ENCODE measurements at places on chromosomes 4 and X.
A peak's percentile ranks its signal among the peaks of the same experiment; 100 is the strongest.

GRCh38 chr4:185019456-185020292, 1.4 kb downstream of the HELT start:
- no peak for DNase-seq

DNA sequence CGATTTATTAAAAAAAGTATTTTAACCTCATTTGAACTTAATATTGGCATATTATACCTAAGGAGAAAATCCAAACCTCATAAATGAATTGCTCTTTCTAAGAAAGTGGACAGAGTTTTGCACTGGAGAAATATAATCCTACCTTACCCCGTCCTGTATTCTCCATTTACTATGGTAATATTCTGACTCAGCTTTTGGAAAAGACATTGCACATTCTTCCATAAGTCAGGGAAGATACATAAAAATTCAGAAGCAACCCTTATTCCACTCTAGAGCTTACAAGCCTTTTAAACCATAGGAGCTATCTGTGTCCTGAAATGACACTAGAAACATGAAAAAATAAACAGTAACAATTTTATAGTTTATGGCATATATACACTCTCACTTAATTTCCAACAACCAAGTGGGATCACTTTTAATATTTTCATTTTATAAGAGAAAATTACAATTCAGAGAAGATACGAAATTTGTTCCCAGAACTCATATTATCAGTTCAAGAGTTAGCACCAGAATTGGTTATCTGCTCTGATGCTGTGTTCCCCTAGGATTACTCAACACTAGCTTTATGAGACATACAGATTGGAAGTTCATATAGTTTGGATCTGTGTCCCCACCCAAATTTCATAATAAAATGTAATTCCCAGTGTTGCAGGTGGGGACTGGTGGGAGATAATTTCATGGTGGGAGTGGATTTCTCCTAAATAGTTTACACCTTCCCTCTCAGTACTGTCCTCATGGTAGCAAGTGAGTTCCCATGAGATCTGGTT, 359.4 kb downstream of the ARAP2 start:
- DNase-seq = no peak

DNA sequence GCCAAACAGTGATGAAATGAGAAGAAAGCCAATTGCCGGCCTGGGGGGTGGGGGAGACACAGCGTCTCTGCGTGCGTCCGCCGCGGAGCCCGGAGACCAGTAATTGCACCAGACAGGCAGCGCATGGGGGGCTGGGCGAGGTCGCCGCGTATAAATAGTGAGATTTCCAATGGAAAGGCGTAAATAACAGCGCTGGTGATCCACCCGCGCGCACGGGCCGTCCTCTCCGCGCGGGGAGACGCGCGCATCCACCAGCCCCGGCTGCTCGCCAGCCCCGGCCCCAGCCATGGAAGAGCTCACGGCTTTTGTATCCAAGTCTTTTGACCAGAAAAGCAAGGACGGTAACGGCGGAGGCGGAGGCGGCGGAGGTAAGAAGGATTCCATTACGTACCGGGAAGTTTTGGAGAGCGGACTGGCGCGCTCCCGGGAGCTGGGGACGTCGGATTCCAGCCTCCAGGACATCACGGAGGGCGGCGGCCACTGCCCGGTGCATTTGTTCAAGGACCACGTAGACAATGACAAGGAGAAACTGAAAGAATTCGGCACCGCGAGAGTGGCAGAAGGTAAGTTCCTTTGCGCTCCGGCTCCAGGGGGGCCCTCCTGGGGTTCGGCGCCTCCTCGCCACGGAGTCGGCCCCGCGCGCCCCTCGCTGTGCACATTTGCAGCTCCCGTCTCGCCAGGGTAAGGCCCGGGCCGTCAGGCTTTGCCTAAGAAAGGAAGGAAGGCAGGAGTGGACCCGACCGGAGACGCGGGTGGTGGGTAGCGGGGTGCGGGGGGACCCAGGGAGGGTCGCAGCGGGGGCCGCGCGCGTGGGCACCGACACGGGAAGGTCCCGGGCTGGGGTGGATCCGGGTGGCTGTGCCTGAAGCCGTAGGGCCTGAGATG, at the start of gene SHOX:
Gene SHOX, plus strand, starts transcription at position 180 of the 885 bp plus-strand sequence. Its CDS starts 107 bp downstream, at position 287.
- no peak for DNase-seq

DNA sequence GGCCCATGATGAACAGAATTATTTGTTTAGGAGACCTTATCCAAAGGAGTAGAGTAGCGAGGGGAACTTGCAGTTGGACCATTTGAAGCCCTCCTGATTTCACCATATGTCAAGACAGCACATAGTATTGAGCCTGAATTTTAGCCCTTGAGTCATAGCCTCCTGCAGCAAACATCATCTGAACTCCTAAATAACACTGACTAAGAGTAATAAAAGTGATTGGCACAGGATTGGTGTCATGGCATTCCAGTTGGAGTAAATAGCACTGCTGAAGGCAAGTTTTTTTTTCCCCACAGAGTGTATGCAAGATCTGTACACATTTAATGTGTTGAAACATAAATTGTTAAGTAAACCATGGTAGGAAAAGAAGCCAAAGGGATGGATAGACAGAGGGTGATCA, 89.0 kb downstream of the COMMD8 start:
- no peak for DNase-seq

DNA sequence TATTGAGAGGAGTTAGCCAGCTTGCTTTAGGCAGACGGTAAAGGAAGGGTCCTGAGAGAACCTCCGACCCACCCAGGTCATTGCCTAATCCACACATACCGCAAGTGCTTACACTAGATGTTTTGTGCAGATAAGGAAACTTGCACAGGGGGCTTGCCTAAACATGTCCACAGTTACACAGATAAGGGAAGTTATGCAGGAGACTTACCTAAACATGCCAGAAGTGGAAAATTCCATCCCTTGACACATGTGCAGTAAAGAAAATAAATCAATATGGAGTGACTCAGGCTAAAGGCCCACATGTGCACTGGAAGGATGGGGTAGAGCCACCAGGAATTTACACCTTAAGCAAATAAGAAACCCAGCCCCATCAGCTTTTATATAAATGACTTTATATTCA, 232.8 kb upstream of the HDX start:
- peak; percentile 68 for DNase-seq

DNA sequence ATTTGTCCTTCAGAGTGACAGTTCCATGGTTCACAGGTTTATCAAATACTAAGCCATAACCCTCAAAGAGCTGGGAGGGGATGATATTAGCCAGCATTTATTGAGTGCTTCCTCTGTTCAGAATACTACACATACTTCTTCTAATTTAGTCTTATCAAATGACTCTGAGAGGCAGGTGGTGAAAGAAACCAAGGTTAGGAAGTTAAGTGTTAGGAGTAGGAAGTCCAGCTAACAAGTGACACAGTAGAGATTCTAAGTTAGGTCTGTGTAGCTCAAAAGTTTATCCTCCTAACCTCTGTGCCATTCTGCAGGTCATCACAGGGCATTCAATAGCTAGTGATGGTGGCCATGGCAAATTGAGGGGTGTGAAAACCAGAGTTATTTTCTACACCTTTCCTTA, 198.3 kb upstream of the MID1 start:
- no peak for DNase-seq

DNA sequence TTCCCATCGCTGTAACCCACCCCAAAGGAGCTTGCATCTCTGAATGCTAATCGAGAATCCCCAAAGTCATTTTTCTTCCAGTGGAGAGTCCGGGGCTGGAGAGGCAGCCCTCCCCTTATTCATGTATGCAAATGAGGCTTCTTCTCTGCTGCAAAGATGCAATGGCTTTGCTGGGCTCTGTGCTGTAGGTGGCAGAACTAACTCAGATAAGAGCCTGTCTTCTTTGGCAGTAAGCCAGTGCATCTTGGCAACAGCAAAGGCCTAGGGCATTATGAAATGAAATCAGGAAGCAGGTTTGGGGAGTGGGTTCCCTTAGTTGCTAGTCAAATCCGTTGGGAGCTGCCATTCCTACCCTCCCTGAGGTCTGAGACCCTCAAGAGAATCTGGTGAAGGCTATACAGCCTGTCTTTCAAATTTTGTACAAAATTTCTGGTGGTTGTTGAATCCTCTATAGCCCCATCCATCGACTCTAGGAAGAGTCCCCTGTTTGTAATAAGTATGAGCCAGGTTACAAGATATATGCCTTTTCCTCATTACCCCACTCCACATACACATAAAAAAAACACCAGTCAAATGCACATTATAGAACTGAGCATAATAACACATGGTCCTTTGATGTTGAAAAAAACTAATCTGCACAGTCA, 290.6 kb upstream of the TAPT1 start:
- DNase-seq = peak; percentile 82

GRCh38 chr4:173748353-173748752, 218.3 kb upstream of the HAND2 start:
- no peak for DNase-seq

- peak; percentile 4 for DNase-seq
These were observed 1514.8 kb downstream of the RPA4 start for GRCh38 chrX:98398542-98398941.

- DNase-seq = peak; percentile 82
These were observed 28.1 kb upstream of the HPSE start for GRCh38 chr4:83362492-83363329.

GRCh38 chr4:26746802-26747213, 113.8 kb upstream of the STIM2 start:
- DNase-seq = peak; percentile 41

DNA sequence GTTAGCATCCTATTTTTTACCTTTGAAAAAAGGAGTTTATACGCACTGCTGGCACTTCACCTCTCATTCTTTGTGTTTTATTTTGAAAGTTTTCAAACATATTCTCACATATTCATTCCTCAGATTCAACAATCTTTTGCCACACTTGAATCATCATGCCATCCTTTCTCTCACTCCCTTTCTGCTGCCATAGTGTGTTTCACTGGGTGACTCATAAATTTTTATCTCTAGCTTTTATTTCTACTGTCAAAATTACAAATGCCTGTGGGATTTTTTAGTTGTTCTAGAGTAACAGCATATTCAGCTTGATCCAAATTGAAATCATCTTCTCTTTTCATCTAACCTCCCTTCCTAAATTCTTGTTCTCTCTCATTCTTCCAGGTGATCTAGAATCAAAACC, 28.0 kb downstream of the MFSD8 start:
- no peak for DNase-seq

- DNase-seq = peak; percentile 32
These were observed 32.6 kb downstream of the RELL1 start for GRCh38 chr4:37653601-37654000.

DNA sequence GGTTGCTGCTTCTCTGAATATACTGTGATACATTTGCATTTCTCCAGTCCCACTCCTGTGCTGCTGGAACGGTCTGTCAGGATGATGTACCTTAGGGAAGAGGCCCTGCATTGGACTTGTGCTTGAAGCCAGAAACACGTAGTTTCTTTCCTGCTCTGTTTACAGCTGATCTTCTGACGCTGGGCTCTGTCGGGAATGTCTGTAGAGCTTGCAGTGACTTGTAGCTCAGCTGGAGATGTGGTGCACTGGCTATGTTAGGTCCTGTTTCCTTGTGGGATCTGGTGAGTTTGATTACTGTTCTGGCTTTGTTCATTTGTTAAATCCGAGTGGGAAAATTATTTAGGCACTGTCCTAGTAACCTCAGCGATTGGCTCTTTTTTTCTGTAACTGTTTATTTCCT, 137.2 kb upstream of the WDR1 start:
- no peak for DNase-seq

DNA sequence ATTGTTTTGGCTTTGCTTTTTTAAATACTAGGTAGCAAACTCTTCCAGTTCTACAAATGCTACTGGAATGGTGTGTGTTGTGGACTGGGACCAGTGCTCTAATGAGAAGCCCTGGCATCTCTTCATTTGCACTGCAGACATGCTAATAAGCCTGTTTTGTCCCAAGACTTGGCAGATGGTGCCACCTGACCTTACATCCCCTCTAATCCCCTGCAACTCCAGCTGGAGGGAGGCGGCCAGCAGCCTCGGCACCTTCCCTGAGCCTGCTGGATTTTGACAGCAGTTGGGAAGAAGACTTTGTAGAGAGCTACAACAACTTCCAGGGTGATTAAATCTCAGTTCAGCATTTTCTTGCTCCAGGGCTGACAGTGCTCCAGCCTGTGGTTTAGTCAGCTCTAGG, 200.0 kb downstream of the DCLK2 start:
- DNase-seq = no peak

GRCh38 chr4:158825433-158826036, 56.7 kb downstream of the FNIP2 start:
- peak; percentile 36 for DNase-seq

DNA sequence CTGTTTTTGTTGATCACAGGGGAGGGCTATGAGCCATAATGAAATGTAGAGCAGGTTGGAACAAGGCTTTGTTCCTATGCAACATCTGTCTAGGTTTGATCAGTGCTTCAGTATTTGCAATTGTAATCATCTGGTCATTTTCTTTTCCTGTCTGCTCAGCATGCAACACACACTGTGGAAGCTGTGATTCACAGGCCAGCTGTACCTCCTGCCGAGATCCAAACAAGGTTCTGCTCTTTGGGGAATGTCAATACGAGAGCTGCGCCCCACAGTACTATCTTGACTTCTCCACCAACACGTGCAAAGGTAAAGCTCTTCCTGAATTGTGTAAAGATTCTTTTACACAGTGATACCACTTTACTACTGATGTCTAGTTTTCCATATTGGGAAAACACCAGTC, 181.9 kb upstream of the ANXA3 start:
- DNase-seq = no peak

- no peak for DNase-seq
These were observed 197.7 kb downstream of the CAMK2D start for GRCh38 chr4:113563691-113564378.

- DNase-seq = no peak
These were observed 45.0 kb downstream of the TMEM47 start for GRCh38 chrX:34612036-34612435.

DNA sequence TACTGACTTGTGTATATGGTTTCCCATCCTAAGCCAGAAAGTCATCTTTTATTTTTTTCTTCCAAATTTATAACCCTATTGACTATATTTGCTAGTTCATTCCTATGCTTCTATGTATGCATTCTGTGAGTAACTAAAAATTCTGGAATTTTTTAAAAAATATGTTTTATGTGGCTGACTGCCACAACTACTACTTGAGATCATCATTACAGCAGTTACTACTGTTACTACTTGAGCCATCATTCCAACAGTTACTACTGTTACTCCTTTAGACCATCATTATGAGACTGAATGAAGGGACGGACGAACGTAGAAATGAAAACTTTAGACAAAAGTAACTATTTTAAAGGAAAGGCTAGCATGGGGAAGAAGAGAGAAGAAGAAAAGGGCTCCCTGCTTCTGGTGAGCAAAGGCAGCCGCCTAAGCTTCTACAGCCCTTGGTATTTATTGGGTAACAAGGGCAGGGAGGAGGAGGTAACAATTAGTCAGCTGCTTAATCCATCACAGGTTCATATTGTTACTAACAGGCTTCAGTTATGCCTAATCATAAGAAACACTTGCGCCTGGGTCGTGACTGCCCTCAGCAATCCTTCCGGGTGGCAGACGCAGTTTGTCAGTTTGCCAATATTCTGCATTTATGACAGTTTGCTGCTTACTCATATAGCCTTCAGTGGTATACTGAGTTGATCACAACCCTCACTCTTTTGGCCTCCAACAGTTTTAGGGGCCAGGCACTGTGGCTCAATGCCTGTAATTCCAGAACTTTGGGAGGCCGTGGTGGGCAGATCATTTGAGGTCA, 80.4 kb downstream of the PDLIM5 start:
- peak; percentile 43 for DNase-seq

DNA sequence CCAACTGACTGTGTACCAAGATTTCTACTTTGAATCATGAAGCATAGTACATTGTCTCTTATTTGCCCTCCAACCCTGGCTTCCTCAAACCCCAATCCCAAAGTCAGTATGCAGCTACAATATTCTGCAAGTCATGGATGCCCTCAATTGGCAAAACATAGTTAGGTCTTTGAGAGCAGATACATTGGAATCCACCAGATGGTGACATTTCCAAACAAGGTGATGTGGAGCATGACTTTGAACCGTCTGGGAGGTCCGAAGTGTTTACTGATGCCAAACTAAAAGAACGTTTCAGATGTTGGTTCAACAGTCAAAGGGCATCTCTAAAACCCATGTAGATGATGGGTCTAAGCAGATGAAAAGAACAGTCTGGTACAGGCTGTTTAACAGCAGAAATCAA, 43.7 kb upstream of the FRMD7 start:
- peak; percentile 20 for DNase-seq
